NCI-H1436 treated with DMSO at 0.1 percent for 48 hours (cell line): ENCODE measurements at places on chromosomes 2 and 18.

GRCh38 chr2:129585760-129586159 lies 393.7 kb upstream of the RAB6C start:
- no peak for DNase-seq

- DNase-seq: no peak
Observed at GRCh38 chr2:170098626-170099312, 79.2 kb upstream of the MYO3B start.

DNA sequence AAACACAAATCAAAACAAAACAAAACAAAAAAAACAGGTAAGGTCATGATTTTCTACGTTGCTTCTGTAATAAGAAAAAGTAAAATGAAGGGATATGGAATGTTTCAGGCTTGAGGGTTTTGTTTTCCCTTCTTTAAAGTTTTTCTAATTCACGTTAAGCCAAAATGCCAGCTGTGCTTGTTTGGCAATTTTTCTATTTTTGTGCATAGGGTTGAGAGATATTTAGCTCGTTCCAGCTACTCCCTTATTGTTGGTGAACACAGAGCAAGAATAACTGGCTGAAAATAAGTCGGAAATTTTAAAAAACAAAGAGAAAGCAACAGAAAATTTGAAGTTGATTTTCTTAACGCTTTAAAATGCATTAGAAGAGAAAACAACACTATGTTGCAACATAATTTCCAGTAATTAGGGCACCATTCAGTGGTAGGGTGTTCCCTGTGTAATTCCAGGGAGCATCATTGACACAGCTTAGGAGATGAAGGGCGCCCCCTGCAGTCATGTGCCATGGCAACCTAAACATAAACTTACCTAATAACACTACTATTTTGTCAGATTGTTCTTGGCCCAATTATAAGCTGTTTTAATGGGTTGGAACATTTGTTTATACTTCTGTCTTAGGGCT lies 99.5 kb downstream of the DTNA start:
- DNase-seq: no peak

DNA sequence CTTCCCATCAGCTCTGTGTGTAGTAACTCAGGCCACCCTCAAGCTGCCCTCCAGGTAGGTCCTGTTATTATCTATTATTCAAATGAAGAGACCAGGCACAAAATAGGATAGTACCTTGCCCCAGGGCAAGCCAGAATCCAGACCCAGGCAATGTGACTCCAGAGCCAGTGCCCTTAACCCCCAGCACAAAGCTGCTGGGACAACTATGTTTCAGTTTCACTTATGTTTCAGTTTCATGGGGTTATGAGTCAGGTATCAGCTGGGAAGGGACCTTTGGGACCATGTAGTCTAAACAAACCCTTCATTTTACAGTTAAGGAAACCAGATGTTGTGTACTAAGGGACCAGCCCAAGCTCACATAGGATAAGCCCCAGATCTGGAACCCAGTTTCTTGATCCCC lies 10.0 kb downstream of the HK2 start:
- no peak for DNase-seq

DNA sequence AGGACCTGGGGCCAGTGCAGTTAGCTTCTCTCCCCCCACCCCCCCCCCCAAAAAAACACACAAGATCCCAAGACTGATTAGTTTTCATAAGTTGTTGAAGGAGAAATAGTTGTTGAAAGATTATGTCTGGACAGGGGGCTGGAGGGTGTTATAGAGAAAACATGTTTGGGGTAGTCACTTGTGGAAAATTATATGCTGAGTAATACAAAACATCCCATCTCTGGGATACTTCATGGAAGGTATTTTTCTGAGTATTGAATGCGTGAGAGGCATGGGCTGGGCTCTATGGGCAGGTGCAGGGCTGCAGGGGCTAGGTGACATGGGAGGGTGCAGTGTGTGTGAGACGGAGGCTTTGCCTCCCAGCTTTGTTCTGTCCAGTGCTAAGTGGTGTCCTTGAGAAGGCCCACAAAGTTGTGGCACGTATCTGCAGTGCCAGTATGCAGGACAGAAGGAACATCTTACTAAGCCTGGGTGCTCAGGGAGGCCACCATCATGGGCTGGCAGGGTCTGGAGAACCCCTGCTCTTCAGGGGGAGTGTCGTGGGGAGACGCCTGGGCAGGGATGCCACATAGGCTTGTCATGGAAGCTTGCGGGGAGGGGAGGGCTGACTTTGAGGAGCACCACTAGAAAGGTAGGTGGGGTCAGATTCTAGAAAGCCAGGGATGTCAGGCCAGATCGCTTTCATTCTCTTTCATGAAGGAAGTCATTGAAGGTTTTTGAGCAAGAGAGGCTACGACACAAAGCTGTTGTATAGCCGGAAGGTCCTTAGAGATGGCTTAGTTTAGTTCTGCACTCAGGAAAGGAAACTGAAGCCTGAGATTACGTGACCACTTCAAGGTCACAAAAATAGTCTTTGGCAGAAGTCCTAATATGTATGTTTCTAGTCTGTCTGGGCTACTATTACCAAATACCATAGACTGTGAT lies 232.0 kb downstream of the LDLRAD4 start:
- no peak for DNase-seq

DNA sequence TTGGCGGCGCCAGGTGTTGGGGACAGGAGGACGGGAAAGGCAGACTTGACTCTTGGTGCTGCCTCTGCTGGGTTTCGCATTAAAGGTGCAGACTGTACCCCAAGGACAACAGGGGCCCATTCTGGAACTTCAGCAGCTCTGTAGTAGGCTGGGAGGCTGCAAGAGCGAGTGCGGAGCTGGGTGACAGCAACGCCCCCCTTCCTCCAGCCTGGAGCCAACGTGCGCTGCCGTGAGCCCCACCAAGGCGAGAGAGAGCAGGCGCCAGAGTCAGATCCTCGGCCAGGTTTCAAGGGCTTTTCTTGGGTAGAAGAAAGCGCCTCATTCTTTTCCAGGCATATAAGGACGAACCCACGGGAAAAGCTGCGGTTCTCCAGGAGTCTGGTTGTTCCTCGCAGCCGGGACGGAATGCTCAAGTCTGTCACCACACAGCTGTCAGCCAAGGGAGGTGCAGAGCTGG lies 1.9 kb downstream of the DOK6 start:
- no peak for DNase-seq

DNA sequence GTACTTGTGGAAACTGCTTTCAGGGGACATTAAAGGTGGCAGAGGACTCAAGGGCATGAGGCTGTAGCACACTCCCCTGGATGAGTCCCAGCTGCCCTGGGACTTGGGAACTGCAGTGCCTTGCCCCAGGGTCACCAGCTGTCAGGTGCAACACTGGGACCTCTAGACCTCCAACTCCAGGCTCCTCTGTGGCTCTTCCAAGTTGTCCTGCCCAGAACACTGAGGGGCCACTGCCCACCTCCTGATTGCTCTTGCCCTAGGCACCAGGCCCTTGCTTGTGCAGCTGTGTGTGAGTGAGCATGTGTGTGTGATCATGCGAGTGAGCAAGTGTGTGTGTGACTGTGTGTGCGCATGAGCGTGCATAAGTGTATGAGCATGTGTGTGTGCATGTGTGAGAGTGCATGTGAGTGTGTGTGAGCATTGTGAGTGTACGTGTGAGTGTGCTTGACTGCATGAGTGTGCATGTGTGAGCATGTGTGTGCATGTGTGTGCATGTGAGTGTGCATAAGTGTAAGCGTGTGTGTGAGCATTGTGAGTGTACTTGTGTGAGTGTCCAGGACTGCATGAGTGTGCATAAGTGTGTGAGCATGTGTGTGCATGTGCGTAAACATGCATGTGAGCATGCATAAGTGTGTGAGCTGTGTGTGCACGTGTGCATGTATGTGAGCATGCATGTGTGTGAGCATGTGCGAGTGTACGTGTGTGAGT lies 301.5 kb downstream of the NDUFA10 start:
- DNase-seq: no peak

GRCh38 chr2:161379740-161380139 lies 36.4 kb upstream of the TBR1 start:
- no peak for DNase-seq

- no peak for DNase-seq
Observed at GRCh38 chr2:189222468-189223105, 43.0 kb upstream of the COL5A2 start.
